ENCODE measurements at places on chromosomes 11 and 22.

- DNase-seq, result no peak
Observed at GRCh38 chr11:69702769-69703452, 911 bp downstream of the FGF19 start.

DNA sequence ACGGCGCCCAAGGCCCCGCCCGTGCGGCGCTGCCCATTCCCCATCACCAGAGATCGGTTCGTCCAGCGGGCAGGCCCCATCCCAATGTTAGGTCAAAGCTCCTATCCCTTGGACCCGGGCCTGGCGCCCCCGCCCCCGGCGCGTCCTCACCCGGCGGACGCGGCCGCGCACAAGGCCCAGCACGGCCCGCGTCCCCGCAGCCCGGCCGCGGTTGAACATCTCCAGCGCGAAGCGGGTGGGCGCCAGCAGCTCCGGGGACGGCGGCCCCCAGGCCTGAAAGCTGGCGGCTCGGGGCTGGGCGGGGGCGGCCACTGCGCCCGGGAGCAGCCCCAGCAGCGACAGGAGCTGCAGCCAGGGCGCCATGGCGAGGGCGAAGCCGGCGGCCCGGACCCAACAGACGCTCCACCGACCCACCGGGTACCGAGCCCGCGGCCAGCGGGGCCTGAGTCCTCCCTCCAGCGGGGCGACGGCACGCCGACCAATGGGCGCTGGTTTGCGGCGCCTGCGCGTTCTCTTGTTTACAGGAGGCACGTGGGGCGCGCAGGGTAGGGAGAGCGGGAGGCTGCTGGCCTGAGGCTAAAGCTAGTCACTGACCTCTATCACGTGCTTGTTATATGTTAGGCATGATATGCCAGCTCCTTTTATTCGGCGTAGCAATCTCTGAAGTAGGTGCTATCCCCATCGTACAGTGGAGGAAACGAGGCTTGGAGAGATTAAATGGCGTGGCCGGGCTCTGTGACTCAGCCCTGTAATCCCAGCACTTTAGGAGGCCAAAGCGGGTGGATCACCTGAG, at the start of gene CTSF:
TSS of gene CTSF (minus strand) at position 483 of the 793 bp plus-strand sequence. CDS start at position 363, 120 bp downstream.
- DNase-seq, result peak; percentile 78

DNA sequence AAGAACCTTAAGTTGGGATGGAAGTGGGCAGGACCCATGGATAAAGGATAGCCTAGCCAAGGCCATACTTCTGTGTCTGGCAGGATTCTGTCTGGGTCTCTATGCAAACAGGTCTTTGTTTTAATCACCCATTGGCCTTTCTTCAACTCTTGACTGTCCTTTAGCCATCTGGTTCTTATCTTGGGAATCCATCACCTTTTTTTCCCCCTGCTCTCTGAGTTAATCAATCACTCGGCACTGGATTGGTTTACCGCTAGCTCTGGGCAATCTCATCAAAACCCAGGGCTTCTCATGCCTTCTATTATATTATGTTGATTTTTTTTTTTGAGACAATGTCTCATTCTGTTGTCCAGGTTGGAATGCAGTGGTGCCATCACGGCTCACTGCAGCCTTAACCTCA, 1.8 kb upstream of the RNF169 start:
- no peak for DNase-seq

- DNase-seq, result no peak
Observed at GRCh38 chr11:19931141-19931770, 218.6 kb downstream of the NAV2 start.

GRCh38 chr11:110338684-110339083, 42.3 kb upstream of the RDX start:
- DNase-seq, result no peak

- no peak for DNase-seq
Observed at GRCh38 chr11:113161711-113162591, 152.4 kb upstream of the TTC12 start.

GRCh38 chr11:99241066-99241465, 220.3 kb downstream of the CNTN5 start:
- no peak for DNase-seq

DNA sequence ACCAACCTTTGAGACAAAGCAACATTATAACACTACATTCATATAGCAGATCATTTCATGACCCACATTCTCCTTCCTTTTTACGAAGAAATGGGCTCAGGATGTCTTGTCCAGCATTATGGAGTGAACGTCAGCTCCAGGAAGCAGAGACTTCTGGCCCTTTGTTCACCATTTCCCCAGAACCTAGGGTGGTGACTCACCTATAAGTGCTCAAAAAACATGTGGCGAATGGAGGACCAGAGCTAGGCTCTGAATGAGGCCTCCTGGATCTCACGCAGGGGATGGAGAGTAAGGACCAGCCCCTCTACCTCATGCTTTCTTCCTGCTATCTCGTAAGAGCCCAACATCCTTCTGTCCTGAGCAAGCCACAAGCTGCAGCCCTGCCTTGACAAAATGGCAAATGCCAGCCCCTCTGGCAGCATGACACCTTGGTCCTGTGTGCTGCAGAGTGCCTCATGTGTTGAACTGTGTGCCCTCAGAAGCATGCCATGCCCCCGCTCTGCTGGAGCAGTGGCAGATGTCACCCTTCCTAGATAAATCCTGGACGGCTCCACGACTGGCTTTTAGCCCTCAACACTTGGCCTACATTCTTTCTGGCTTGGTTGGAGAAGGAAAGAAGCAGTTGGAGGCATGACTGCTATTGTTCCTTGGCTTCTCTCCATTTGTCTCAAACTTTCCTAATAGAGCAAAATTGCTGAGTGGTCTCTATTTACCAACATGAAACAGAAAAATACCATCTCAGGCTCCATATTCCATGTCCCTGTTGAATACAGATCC, 6.5 kb upstream of the ST3GAL4 start:
- no peak for DNase-seq

DNA sequence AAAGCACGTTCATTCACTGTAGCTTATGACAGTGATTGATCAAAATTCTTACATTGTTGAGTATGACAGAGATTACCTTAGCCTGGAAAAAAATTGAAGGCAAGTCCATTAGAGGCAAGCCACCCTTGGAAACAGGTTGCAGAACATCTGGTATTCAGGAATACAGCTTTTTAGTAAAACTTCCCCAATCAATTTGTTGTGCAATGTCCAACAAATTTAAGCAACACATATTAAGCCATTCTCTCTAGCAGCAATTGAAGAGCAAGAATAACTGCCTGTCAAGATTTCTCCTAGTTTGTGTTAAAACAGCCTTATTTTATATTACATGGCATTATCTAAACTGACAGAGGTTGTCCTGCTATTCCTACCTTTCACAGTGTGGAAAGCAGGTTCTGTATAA, 37.0 kb downstream of the BCL2L13 start:
- no peak for DNase-seq

DNA sequence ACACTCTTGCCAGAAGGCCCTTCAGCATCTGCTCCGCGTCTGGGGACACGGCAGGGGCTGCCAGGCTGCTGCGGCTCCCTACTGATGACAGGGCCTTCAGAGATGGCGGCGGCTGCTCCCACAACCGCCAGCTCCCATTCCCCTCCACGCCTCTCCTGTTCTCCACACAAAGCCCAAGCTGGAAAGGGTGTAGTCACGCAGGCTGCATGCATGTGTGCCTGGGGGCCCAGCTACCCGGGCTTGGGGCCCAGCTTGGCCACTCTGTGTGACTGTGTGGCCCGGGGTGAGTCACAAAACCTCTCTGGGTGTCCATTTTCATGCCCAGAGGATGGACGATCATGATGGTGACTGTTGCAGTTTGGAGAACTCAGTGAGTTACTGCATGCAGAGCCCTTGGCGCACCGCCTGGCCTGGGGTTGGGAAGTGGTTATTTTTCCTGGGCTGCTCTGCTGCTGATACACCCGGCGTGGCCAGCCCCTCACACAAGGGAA, 31.7 kb upstream of the PARVB start:
- DNase-seq, result no peak

DNA sequence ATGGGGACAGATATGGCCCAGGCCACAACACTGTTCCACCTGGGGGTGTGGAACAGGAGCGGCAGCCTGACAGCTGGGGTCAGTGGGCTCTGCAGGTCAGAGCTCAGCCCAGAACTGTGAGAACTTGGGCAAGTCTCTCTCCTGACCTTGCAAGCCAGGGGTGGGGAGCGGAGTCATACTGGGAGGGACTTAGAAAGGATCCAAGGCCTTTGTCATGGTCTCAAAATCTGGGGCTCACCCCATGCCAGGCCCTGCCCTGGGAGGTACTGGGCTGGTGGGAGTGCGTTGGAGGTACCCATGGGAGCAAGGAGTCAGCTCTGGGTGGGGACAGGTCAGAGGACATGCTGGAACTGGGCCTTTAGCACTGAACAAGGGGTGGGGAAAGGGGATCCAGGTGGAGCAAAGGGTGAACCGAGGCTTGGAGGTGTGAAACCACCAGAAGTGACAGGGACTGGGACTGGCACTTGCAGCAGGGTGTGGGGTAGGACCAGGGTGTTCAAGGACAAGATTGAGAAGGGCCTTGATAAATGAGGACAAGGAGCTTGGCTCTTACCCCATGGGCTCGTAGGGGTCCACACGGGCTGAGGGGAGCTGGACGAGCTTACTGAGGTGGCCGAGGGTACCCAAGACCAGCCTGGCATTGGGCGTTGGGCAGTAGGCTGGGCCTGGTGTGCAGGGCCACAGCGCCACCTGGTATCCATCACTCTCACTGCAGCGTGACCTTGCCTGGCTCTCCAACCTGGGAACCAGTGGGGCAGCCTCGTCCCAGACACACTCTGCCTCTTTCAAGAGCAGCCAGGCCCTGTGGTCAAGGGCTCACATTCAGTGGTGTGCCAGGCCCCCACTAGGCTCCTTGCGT, 7.4 kb upstream of the PMM1 start:
- DNase-seq, result peak; percentile 39

GRCh38 chr11:119352857-119353260, 6.4 kb upstream of the MFRP start:
- DNase-seq, result no peak

DNA sequence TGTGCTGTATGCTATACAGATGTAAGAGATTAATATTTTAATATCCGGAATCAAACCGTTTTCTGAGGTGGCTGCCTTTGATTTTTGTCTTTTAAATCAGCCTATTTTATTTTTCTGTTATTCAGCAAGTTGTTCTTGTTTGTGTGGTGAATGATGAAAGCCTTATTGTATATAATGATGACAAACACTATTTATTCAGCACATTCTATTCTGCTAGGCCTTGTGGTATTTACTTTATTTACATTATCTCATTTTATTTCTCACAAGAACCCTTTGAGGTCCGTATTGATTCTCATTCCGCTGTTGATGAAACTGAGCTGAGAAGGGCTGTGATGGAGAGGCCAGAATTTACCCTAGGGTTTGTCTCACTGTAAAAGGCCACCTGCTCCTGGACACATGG, 40.5 kb downstream of the KREMEN1 start:
- no peak for DNase-seq

GRCh38 chr11:69447786-69448185, 33.7 kb upstream of the LINC01488 start:
- DNase-seq, result no peak

DNA sequence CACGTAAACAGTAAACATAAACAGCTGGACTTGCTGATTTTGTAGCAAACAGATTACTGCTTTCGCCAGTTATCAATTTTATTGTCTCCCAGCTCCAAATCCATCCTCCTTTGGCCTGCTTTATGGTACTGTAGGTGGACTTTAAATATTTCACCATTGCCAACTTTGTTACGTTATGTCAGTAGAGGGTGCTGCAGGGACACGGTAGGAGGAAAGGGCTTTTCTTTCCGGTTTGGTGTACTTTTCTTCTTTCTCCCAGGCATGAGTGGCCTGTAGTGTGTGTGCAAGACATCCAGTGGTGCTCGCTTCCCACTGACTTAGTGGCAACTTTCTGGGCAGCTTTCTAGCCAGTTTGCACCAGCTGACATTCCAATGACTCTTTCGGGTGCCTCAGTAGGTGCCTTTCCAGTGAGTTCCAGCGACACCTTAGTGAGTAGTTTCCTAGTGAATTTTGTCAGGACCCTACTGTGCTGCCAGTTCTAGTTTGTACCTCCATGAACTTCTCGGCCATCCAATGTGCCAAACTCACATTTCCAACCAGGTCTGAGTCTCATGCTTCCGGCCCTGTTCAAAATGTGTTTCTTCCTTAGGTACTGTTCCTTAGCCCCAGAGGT, 267.6 kb upstream of the TENM4 start:
- no peak for DNase-seq

GRCh38 chr22:17980638-17981051, 43.7 kb downstream of the MICAL3 start:
- DNase-seq, result peak; percentile 49

DNA sequence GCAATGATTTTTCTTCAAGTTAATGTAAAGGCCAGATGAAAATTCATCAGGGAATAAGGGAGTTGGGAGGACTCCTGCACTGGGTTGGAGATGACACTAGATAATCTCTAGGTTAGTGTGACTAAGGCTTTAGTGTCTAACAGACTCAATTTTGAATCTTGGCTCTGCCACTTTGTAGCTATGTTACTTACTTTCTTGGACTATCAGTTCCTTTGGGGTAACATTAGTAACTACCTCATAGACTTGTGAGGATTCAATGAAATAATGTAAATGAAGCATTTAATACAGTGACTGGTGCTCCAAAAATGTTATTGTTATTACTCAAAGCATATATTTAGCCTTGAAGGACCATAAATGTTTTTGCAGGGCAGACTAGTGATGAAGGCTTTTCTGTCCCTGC, 9.6 kb upstream of the CCDC89 start:
- DNase-seq, result no peak

DNA sequence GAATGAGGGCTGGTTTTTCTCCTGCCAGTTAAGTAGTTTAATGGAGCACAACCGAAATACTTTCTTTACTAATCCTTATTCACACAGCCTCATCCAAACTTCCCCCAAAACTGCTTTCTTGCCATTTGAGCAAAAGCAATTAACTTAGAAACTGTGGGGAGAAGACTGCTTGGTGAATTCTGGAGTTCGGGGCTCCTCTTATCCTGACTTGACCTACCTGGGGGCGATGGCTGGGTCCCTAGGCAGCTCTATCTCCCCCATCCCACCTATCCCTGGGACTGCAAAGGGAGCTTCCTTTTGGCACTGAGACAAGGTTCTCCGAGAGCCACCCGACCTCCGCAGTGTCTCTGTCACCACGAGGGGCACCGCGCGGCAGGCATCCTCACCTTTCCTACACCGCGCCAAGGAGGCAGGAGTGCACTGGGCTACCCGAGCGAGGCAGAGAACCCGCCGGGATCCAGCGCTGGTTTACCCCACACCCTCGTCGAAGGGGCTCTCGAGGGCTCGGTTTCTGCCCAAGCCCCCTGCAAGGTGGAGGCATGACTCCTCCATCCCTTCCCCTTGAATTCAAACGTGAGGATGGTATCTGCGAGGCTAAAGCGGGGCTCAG, 759 bp downstream of the DESI1 start:
- DNase-seq, result peak; percentile 48
